ENCODE measurements at places on chromosomes 3 and 15.

DNA sequence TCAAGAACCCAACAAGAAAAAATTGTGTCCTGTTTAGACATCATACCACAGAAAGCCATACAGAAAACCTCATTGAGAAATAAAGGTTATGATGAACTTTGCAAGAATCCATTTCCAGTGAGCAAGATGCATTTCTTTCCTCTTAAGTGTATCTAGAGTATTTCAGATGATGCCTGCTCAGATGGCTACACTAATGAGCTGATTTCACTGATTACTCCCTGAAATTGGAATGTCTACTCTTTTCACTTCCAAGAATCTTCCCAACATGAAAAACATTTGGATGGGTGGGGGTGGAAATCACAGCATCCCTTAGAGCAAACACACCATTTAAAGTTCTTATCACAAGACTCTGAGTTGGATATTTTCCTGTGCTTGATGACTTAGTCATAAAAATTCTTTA is 41.4 kb upstream of the IL12A start:
- DNase-seq: no peak

DNA sequence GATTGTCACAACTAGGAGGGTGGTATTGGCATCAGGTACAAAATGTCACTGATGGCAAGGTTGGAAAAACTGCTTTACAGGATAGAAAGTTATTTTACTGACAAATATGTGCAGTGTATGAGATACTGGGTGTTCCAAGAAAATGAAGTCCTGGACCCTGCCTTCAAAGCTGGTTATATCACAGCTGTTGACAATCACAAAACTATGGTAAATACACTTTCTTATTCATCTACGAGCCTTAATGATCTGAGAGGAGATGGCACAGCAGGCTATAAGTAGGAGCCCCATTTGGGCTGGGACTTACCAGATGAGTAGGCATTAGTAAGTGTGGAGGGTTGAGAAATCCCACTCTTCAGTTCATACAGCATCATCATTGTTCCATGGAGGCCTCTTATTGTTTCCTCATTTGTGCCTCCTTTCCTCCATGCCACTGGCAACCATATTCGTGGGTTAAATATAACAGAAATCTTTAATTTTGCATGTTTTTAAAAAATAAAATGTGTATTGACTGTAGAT is 66.9 kb downstream of the CMTM8 start:
- no peak for DNase-seq

- no peak for DNase-seq
Measured at GRCh38 chr3:11154036-11154952, at the start of gene HRH1. HRH1 (plus strand) TSS chr3:11154493; CDS start chr3:11259038, 104,545 bp downstream.

GRCh38 chr3:109122690-109123089 is 4.8 kb upstream of the MORC1 start:
- DNase-seq: no peak

DNA sequence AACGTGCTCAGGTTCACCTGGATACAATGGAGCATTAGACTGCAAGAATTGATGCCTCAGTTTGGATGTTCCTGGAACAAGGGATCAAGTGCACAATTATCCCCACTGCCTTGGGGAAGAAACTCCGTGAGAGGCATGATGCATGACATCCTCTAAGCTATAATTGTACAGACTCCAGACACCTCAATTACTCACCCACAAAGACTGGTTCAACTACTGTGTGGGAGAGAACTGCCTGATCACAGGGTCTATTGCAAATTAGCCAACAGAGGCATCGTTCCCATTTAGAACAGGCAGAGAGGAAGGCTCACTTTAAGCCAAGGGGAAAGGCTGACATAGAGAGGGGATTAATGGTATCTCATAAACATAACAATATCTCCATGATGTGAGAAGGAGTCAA is 43.5 kb downstream of the ARRDC4 start:
- DNase-seq: no peak

DNA sequence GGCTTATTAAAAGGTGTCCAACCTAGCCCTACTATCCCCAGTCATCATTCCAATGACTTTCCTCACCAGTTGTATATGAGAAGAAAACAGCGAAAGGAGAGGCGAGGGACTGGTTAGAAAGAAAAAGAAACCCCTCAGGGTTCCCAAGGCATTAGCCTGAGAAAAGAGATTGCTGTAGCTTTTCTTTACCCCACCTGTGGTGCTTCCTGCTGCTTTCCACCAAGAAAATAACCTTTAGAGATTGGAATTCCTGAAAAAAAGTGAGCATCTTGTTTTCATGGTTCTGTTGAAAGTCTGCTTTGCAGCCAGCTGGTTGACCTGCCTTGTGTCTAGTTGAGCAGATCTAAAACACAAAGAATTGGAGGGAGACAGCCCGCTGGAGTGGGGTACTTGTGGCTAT is 196.4 kb downstream of the CADPS start:
- DNase-seq: no peak

DNA sequence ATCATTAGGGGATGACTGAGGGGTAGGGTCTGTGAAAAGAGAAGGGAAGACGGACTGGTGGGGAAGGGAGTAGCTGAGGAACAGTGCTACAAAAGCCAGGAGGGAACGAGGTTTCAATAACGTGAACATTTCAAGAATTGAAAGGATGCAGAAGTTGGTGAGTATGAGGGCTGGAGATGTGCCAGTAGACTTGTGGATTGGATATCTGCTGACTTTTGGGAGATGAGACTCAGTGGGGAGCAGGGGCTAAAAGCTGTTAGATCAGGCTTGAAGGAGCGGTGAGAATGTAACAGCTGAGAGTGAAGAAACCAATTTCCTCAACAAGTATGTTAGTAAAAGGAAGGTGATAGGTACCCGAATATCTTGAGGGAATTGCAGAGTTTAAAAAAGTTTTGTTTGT is 65.2 kb downstream of the GTPBP8 start:
- DNase-seq: no peak

- DNase-seq: no peak
Measured at GRCh38 chr3:5255404-5256344, 68.2 kb downstream of the EDEM1 start.

- no peak for DNase-seq
Measured at GRCh38 chr3:127132876-127133275, 60.1 kb upstream of the PRR23E start.

- no peak for DNase-seq
Measured at GRCh38 chr3:66671291-66671690, 170.5 kb upstream of the LRIG1 start.

DNA sequence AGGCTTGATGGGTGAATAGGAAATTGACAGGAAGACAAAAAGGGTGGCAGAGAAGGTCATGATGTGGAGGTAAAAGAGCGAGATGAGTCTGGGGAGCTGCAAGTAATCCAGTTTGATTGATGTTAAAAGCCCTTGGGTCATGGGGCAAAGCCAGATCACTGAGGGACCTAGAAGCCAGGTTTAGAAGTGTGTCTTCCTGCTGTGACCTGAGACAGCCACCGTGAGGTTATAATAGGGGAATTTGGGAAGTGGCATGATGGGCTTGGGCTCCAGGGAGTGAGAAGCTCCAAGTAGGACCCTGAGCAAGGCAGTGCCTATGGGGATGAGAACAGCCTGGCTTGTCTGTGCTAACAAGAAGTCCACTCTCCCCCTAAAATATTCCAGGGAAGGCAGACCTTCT is 298.5 kb downstream of the RPLP1 start:
- DNase-seq: no peak

DNA sequence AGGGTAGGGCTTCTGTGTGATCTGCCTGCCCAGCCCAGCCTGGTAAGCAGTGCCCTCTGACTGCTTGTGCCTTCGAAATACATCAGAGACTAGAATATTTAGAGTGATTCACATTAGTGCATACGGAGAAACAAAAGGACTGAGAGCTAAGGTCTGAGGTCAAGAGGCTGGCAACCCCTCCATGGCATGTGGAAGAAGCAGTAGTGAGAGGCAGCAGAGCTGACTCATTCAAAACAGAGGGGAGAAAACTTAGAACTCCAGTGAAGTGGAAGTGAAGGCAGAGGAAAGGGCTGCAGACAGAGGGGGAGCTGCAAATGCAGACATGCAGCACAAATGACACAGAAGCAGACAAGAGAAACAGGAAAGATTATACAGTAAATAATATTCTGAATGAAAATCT is 61.6 kb downstream of the ULK4 start:
- no peak for DNase-seq

DNA sequence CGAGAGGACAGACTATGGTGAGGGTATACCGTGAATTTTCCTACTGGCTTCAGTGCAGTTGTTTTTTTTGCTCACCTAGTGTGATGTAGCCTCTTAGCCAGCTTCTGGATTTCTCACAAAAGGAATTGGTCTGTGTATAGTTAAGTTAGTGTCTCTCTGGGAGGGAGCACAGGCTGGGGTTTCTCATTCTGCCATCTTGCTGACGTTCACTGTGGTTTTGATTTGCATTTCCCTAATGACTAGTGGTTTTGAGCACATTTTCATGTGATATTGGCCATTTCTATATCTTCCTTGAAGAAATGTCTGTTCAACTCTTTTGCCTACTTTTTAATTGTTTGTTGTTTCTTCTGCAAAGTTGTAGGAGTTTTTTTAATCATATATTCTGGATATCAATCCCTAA is 2.2 kb upstream of the CD86 start:
- DNase-seq: peak; percentile 74

DNA sequence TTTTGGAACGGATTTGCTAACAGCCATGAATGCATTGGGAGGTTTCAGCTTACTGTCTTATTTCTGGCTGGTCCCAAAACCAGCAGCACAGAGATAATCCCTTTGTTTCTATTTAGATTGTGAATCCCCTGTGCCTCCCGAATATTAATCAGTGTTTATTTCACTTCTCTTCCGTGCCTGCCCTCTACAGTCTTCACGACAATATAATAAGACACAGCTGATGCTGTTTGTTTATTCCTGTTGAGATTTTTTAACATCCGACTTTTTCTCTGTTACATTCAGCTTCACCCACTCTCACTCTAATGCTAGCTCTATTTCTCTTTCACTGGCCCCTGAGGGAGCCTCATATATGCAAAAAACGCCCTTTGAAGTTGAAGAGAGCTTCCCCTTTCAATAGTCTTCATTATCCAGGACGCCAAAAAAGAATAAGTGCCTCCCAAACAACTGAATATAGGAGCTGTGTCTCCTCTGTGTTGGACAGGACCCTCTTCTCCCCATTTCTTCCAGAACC is 995.3 kb downstream of the ROBO2 start:
- DNase-seq: no peak

DNA sequence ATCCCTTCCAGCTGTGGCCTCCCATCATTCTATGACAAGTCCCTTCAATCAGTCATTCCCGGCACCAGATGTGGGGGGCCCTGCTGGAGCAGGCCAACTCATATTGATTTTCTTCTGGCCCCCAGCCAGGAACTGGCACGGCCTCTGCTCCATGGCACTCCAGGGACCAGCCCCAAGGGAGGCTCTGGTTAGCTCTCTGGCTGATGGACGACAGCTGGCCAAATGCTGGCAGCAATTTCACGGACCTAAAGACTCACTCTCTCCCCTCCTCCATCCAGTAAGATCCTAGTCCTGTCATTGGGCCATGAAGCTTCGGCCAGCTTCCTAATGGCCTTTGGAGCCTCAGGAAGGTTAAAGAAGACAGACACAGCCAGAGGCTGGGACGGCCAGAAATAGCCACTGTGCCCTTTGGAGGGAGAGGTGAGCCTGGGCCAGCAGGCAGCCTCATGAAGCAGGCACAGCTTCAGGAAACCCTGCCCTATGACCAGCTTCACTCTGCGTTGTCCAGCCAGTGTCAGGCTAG is 131.0 kb downstream of the MEX3B start:
- DNase-seq: no peak

- DNase-seq: no peak
Measured at GRCh38 chr3:143363276-143363675, 243.7 kb downstream of the CHST2 start.

DNA sequence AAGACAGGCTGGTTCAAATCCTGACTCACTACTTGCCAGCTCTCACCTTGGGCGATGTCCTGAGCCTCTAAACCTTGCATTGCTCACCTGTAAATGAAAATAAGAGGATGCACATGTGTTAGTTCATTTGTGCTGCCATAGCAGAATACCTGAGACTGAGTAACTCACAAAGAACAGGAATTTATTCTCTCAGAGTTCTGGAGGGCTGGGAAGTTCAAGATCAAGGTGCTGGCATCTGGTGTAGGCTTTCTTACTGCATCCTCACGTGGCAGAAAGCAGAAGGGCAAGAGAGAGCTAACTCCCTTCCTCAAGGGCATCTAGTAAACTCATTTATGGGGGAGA is 222.7 kb downstream of the MTHFS start:
- DNase-seq: no peak

Data from MM.1S (cell line).